Stimulated activated CD8-positive, alpha-beta memory T cell treated with anti-CD3 and anti-CD28 coated beads, Interleukin-15, amount 100 ng/mL, for 48 hours (primary cell): ENCODE measurements at places on chromosomes 6 and 20.

GRCh38 chr6:138805016-138805765 is 9.3 kb downstream of the ECT2L start:
- DNase-seq: no peak

GRCh38 chr6:1695546-1696462 is 86.1 kb downstream of the FOXC1 start:
- DNase-seq: no peak

DNA sequence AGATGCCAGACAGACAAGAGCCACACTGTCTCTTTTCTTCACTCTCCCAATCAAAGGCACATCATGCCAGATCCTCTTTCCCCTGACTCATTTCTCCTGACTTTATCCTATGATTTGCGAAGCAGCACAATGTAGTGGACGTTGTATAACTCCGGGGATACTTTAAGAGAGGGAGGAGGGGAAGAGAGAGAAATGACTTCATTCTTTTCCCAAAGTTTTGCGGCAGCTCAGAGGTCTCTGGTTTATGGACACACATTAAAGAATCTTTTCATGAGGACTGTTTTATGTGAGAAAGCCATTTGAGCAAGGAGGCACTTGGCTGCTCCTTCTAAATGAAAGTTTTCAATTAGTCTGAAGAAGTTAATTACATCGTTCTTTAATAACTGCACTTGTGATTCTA is 75.1 kb upstream of the MC3R start:
- DNase-seq: no peak

DNA sequence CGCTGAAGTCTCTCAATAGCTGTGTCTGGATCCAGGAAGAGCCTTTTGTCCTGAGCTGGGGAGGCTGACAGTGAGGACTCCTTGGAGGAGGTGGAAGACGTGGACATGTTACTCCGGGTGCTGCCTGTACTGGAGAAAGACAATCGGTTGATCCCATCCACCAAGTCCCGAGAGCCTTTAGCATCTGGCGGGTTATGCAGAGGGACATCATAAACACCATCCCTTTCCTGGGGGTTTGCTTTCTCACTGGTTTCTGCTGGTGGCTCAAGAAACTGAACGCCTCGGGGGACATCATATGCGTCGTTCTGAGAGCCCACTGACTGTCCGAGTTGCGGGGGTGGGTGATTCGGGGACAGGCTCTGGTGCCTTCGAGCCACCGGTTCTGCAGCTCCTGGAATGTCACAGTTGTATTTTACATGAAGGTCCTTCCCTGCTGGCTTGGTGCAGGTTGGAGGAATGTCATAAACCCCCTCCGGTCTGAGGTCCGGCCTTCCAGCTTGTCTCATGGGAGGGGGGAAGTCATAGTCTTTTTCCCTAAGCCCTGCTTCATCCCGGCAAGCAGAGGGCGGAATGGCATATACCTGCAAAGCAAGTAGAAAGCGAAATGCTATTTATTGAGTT is 41.7 kb downstream of the NEDD9 start:
- no peak for DNase-seq

GRCh38 chr20:10696650-10697049 is 22.9 kb upstream of the JAG1 start:
- DNase-seq: no peak

- no peak for DNase-seq
Observed at GRCh38 chr6:170416303-170416702, 109.7 kb downstream of the FAM120B start.

DNA sequence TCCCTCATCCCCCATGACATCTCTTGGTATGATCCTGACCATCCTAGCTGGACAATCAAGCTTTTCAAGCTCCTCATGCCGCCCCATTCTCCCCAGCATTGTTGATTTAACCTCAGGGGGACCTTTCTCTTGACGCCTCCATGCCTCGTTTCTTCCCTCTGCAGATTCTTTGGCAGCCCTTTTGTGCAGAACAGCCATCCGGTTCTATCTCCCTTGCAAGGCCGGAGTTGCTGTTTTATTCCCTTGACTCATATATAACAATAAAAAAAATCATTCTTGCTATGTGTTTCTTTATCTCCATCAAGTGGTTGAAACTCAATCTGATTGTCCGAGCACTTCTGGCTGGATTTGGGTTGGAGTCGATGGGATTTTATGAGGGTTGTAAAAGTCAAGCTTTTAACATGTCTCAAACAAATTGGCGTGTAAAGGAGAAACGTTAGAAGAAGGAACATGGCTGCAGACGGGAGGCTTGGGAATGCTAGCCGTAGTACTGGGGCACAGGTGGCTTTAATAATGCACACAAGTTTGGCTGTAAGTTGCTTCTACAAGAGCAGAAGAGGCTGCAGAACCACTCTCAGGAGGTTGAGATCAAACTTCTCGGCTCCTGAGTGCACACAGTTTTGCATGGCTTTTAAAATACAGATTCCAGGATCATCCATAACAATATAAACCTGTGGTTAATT is 3.9 kb upstream of the SULF2 start:
- DNase-seq: no peak

- no peak for DNase-seq
Observed at GRCh38 chr6:168990019-168990751, 263.5 kb downstream of the THBS2 start.

- no peak for DNase-seq
Observed at GRCh38 chr6:30020626-30021025, 40.4 kb upstream of the POLR1H start.

GRCh38 chr20:20759132-20759531 is 46.7 kb upstream of the RALGAPA2 start:
- DNase-seq: no peak

DNA sequence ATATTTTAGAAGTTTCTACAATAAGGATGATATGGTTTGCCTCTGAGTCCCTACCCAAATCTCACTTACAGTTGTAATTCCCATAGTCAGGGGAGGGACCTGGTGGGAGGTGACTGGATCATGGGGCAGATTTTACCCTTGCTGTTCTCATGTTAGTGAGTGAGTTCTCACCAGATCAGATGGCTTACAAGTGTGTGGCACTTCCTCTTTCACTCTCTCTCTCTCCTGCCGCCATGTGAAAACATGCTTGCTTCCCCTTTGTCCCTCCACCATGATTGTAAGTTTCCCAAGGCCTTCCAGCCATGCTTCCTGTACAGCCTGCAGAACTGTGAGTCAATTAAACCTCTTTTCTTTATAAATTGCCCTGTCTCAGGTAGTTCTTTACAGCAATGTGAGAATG is 527.5 kb upstream of the ID4 start:
- DNase-seq: no peak

DNA sequence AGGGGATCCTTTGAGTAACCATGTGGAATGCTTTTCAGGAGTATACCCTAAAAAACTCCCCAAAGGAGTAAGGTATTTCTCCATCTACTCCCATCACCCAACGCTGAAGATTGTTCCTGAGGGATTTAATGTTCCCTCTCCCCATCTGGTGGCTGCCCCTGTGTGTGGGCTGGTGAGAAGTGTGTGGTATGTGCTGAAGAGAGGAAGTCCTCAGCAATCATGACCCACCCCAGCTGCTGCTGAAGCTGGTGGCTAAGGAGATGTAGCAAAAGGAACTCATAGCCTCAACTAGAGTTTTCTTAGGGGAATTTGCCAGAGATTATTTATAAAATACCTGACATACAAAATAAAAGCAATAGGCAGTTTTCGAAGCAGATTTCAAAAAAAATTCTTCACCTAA is 114.3 kb upstream of the JAG1 start:
- no peak for DNase-seq

- DNase-seq: no peak
Observed at GRCh38 chr20:33839591-33839990, 28.4 kb downstream of the CHMP4B start.

GRCh38 chr6:49155316-49155715 is 307.7 kb downstream of the MMUT start:
- DNase-seq: no peak

DNA sequence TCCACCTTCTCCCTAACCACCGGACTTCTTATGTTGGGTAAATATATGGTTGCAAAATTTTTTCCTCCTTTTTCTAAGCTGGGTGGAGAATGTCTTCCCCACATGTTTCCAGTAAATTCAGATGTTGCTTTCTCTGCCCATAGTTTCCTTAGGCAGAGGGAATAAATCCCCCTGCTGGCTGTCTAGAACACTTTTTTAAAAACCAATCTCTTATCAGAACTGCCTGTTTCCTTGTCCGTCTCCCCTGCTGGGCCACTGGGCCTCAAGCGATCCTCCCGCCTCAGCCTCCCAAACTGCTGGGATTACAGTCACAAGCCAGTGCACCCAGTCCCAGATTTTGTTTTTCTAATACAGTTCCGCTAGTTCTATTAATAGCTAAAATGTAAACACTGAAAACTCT is 9.9 kb upstream of the WFDC2 start:
- DNase-seq: no peak

GRCh38 chr6:20314866-20315845 is 86.5 kb upstream of the E2F3 start:
- DNase-seq: no peak
